ENCODE measurements at places on chromosomes 12 and 14.
A peak's percentile ranks its signal among the peaks of the same experiment; 100 is the strongest.

DNA sequence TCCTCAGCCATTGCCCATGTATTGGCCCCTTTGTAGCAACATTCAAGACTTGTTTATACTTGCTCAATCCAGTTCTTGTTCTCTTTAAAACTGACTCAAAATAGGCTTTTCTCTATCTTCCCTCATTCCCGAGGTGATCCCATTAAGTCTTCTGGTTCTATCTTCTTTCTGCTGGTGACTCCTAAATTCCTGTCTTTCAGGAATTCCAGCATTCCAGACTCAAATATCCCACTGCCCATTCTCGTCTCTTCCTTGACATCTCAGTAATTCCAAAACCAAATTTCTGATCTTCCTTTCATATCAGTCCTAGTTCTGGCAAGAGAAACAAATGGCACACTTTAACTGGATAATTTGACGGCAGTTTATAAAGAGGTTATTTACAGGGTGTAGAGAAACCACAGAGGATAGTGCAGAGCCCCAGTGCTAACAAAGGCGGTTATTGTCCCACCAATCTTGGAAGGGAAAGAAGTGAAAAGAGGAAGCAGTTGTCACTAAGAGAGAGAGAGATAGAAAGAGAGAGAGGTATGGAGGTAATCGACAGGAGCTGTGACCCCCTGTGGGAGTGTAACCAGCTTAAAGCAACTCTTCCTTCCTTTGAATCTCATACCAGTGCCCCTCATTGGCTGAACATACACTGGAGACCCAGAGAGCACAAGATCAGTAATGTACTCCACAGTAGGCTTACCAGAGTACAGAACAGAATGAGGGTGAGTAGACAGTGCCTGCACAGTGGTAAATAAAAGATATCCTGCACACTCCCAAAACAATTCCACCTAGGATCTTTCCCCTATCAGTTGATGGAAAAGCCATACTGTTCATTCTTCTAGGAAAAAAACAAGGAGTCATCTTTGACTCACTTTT is 177.6 kb upstream of the LMNTD1 start:
- no peak for DNase-seq

- DNase-seq, result no peak
Measured at GRCh38 chr12:68825569-68826217, 17.7 kb downstream of the MDM2 start.

DNA sequence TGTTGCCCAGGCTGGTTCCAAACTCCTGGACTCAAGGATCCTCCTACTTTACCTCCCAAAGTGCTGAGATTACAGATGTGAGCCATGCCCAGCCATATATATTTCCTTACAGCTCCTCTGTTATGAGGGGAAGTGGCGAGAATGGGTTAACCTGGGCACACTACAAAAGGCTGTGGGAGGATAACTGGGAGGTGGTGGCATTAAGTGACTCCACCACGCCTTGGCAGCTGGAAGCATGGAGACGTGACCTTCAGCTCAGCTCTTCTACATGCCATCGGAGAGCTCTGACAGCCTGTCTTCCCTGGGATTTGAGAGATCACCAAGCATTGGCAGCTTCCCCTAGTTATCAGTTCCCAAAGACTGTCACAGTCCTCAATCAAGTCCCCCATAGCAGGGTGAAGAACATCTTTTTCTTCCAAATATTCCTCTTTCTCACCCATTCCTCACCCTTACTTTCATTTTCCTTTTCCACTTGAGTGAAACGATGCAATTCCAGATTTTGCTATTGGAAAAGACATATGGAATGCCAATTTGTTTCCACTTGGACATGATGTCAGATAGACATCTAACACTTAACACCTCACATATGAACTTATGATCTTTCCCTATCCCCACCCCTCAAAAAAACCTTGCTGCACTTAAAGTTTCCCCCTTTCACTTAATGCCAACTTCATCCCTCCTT is 48.5 kb downstream of the PHLDA1 start:
- DNase-seq, result no peak

- no peak for DNase-seq
Measured at GRCh38 chr12:6266541-6266966, 43.9 kb upstream of the PLEKHG6 start.

- no peak for DNase-seq
Measured at GRCh38 chr12:71354871-71355270, 84.7 kb upstream of the LGR5 start.

GRCh38 chr12:57242329-57242690 is 8.7 kb downstream of the STAC3 start:
- no peak for DNase-seq

DNA sequence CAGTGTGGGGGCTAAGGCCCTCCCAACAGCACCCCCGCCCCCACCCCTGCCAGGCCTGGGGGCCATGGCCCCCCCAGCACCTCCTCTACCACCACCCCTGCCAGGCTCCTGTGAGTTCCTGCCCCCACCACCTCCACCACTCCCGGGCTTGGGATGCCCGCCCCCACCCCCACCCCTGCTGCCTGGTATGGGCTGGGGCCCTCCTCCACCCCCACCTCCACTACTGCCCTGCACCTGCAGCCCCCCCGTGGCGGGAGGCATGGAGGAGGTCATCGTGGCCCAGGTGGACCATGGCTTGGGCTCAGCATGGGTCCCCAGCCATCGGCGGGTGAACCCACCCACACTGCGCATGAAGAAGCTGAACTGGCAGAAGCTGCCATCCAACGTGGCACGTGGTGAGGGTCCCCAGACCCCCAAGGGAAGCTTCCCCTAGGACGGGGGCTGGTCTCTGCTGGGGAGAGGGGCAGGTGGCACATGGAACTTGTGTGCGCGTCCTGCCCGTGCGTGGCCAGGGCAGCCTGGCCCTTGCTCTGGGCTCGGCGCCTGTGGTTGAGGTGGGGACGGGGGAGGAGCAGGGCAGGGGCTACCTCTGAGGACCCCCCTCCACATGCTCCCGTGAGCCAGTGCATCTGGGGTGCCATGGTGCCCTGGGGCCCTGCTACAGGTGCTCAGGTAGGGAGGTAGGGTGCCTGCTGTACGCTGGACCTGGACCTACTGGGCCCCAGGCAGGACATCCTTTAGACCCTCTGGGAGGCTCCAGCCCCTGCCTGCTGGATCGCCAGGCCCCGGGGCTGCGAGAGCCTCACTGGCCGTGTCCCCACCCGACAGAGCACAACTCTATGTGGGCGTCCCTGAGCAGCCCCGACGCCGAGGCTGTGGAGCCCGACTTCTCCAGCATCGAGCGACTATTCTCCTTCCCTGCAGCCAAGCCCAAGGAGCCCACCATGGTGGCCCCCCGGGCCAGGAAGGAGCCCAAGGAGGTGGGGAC is 16.1 kb upstream of the ADSS1 start:
- DNase-seq, result no peak

DNA sequence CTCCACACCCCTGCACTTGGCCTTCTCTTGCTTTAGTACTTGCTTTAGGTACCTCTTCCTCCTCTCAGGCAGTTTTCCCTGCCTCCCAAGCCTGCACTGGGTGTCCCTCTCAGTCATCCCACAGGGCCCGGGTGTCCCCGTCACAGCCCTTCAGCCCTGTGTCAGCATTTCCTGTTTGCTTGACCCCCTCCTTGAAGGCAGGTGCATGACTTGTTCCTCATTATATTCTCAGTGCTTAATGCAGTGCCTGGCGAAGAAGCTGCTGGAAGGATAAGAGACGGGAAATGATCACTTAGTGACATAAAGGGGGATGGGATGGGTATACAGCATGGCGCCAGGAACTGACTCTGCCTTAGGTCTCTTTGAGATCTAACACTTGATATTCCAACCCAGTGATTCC is 61.5 kb downstream of the IQSEC3 start:
- no peak for DNase-seq

GRCh38 chr12:128091101-128091720 is 175.8 kb upstream of the TMEM132C start:
- no peak for DNase-seq

DNA sequence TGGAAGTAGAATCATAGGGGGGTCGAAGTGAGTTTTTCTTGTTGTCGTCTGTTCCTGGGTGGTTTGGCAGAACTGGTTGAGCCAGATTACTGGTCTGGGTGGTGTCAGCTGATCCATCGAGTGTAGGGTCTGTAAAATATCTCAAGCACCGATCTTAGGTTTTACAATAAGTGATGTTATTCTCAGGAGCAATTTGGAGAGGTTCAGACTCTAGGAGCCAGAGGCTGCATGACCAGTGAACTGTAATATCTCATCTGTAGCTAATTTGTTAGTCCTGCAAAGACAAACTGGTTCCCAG is 9.7 kb upstream of the SERPINA1 start:
- DNase-seq, result no peak

DNA sequence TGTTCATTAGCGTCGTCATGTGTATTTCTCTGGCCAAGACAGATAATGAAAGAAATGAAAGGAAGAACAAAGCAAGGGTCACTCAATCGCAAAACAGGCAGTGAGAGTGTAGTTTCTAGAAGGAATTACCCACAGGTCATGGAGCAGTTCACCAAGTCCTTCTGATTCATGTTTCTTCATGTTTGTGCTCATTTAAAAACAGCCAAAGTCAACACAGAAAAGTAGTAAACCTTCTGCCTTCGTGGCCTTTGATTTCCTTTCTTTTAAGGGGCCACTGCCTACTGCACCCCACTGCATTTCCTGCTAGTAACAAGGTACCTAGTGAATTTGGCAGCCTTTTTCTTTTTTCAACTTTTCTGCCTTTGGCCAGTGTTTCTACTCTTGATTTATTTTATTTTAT is 75.1 kb downstream of the KCNK13 start:
- no peak for DNase-seq

- no peak for DNase-seq
Measured at GRCh38 chr14:101060171-101060601, 156.7 kb upstream of the RTL1 start.

GRCh38 chr12:90910958-90911357 is 44.0 kb downstream of the CCER1 start:
- no peak for DNase-seq

DNA sequence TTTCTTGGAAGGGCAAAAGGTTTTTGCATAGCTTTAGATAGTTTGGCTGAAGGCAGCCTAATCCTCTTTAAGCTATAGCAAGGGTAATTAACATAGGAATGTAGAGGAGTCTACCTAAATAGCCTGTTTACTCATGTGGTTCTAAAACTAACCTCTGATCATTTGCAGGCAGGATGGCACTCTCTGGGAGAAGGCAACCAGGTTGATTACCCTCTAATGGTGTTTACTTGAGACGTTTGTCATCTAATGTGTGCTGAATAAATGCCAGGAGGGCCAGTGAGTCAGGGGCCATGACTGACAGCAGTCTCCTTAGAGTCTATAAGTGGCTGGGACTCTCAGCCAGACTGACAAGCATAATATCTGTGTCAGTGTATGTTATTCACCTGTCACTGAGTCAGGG is 286.4 kb downstream of the PCNX1 start:
- no peak for DNase-seq

DNA sequence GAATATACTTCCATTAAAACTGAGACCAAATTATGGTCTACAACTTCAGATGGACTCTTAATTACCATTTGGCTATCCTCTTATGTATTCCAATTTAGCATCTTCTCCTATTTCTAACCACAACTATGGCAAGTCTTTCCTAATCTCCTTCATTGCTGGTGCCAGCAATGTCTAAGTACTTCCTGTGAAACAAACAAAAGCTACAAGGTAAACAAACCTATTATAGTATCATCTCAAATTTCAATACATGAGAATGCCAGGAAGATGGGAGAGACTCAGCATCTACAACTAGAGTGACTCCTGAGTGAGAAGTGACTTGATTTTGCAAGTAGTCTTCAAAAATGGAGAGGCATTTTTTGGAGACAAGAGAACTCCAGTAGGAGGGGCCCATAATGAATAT is 202.9 kb upstream of the ATXN7L3B start:
- DNase-seq, result no peak

GRCh38 chr14:106062502-106063272 is 536.3 kb downstream of the TMEM121 start:
- no peak for DNase-seq

- DNase-seq, result no peak
Measured at GRCh38 chr12:101924618-101925017, 47.2 kb downstream of the DRAM1 start.

DNA sequence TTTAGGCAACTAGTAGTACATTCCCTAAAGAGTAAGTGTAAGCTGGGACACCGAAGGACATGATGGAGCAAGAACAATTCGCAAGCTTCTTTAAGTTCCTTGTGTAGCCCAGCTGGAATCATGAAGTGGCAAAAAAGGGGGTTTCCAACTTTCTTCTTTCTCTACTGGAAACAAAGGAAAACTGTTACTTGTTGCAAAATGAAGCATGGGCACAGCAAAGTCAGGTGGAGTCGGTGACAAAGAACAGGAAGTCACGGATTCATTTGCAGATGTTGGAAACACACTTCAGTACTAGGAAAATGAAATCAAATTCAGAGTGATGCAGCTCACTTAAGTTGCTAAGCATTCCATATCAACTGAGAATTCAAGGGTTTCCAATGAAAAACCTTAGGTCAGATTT is 706.9 kb upstream of the STXBP6 start:
- no peak for DNase-seq

- peak; percentile 9 for DNase-seq
Measured at GRCh38 chr14:97970222-97970621, 1173.0 kb downstream of the VRK1 start.

GRCh38 chr12:29053567-29053966 is 95.5 kb upstream of the FAR2 start:
- no peak for DNase-seq
